Upper lobe of left lung (tissue), 6 donors: ENCODE measurements at places on chromosomes 3 and 15. TPM values are rescaled to one million over a fixed set of nuclear protein-coding genes. Genes with fewer than 3 reads are reported as not detected.
A peak's percentile ranks its signal among the peaks of the same experiment; 100 is the strongest.

GNAT1 gene
- total RNA-seq: 0.40 TPM

LRTM1 gene
- not detected for total RNA-seq

LDHAL6B gene
- total RNA-seq: not detected

ARHGEF3 gene
- total RNA-seq: 33.6 TPM

AAGAB gene
- 28.1 TPM for total RNA-seq

GOLGA8S gene
- not detected for total RNA-seq

GRCh38 chr15:90184786-90185704 lies 16.1 kb upstream of the SEMA4B start:
- no peaks in the 10 kb centered on the region for H3K36me3 ChIP-seq
- H3K27me3 ChIP-seq: no peaks in the 10 kb centered on the region
- H3K4me1 ChIP-seq: peaks cover 37% of the 10 kb centered on the region
- H3K4me3 ChIP-seq: peak overlapping the region; percentile 57

DNA sequence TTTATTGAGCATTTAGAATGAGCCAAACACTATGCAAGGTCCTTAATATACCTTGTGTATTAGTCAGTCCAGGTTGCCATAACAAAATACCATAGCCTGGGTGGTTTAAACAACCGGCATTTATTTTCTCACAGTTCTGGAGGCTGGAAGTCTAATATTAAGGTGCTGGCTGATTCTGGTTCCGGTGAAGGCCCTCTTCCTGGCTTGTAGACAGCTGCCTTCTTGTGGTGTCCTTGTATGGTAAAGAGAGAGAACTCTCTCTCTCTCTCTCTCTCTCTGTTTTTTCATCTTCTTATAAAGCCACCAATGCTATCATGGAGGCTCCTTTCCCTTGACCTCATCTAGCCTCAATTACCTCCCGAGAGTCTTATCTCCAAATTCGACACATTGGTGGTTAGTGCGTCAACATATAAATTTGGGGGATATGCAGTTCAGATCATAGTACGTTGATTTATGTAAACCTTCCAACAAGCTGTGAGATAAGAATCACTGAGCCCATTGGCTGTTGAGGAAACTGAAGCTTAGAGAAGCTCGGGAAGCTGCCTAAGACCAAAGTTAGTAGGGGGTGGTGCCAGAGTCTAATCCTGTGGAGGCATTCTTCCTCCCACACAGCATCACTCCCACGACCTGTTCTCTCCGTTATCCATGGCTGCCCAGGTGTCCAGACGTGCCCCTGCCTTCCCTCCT lies 298.0 kb upstream of the PROK2 start:
- peaks cover 2% of the 10 kb centered on the region for H3K4me1 ChIP-seq
- no peak for DNase-seq
- H3K4me3 ChIP-seq: no peak overlapping the region
- H3K27me3 ChIP-seq: no peaks in the 10 kb centered on the region
- no peaks in the 10 kb centered on the region for H3K36me3 ChIP-seq
- peak overlapping the region; percentile 26 for H3K27ac ChIP-seq

- no peak overlapping the region for H3K27ac ChIP-seq
- H3K4me1 ChIP-seq: no peaks in the 10 kb centered on the region
- no peaks in the 10 kb centered on the region for H3K27me3 ChIP-seq
- H3K36me3 ChIP-seq: no peaks in the 10 kb centered on the region
- no peak overlapping the region for H3K4me3 ChIP-seq
- DNase-seq: no peak
Observed at GRCh38 chr3:59992578-59992977, 942.8 kb upstream of the CFAP20DC start.

GRCh38 chr3:36443028-36443686 lies 62.9 kb downstream of the STAC start:
- H3K27ac ChIP-seq: no peak overlapping the region
- no peaks in the 10 kb centered on the region for H3K4me1 ChIP-seq
- DNase-seq: no peak
- H3K36me3 ChIP-seq: no peaks in the 10 kb centered on the region

DNA sequence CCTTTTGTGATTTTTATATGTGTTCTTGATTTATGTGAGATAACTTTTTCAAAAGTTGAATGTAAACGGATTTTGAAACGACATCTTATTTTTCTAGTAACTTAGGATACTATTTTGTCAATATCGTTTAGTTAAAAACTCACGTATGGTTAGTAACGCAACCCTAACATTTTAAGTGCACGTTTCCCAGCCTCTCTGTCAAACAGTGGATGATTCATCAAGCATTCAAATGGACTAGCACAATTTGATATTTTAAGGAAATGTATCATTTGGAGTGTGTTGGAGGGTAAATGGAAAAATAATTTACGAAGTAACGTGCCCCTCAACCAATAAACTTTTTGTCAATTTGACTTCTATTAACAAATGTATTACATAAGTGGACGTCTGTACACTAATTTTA lies 23.3 kb downstream of the RTP3 start:
- no peak overlapping the region for H3K4me3 ChIP-seq
- no peak for DNase-seq
- H3K4me1 ChIP-seq: no peaks in the 10 kb centered on the region

DNA sequence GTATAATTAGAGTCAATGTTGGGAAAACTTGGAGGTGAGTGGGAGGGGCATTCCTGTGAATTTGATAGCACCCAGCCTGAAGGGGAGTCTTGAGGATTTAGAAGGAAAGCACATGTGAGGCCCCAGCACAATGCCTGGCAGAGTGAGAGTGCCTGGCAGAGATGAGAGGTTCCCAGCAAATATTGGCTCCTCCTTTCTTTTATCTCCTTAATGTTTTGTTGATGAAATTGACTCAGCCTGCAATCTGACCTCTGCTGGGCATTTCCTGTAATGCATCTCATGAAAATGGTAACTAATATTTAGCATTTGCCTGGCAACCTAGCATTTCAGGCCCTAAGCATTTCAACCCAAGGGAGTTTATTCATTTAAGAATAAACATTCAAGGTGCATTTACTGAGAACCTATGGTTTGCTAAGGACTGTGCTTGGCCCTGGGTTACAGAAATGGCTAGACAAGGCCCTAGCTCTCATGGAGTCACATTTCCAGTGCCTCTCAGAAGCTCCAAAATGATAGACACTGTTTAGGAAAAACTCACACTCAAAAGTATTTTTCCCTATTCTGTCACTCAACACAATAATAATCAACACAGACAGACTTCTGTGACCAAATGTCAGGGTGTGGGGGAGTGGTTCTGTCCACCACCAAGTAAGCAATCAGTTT lies 19.0 kb downstream of the PDHB start:
- DNase-seq: no peak
- peaks cover 7% of the 10 kb centered on the region for H3K4me1 ChIP-seq
- peaks cover 34% of the 10 kb centered on the region for H3K36me3 ChIP-seq
- no peak overlapping the region for H3K27ac ChIP-seq

DNA sequence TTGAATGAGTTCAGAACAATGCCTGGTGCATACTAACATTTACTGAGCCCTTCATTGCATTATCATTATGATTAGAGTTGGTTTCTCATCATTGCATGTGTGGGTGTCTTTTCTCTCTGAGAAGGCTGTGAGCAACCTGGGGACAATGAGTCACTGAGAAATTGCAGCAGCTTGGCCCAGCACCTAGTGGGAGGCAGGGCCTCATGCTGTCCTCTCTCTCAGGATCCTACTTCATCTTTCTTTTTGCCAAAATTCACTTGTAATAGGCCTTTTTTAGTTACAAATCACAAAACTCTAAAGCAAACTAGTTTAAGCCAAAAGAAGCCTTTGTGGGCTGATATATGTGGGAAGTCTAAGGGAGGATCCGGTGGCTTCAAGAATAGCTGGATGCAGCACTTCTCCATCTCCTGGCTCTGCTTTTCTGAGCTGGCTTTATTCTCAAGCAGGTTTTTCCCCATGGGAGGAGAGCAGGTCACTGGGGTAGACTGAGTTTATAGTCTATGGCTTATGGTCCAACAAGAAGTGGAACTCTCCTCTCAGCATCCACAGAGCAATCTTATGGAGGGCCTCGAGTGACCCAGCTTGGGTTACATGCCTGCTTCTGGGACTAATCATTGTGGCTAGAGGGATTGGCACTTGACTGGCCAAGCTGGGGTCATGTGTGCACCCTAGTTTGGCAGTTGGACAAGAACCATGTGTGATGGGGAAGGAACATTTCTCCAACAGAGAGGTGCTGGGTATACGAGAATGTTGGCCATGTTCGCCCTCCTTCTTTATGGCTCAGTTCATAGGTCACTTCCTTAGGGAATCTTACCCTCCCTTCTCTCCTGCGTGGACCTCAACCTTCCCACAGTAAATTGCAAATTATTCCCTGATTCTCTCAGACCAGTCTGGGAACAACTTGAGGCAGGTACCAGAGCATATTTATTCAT lies 8.7 kb upstream of the CAMK1 start:
- peaks cover 3% of the 10 kb centered on the region for H3K4me1 ChIP-seq
- H3K36me3 ChIP-seq: peaks cover 37% of the 10 kb centered on the region
- H3K4me3 ChIP-seq: no peak overlapping the region
- DNase-seq: no peak

DNA sequence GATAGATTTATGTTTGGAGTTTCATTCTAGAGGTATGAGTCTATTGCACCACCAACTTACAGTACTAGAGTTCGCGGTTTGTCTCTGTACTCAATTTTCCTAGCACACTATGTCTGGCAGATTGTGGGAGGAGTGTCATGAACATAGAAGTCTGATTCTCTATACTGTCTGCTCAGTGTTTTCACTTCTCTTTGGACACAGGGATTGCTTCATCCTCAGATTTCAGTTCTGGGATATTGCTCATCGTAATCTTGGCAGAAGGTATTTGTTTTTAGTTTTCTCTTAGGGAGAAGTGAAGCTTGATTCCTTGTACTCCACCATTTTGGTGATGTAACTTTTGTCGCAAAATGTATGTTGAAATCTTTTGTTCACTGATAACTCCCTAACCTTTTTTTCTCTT lies 27.8 kb upstream of the AZI2 start:
- no peaks in the 10 kb centered on the region for H3K27me3 ChIP-seq
- no peaks in the 10 kb centered on the region for H3K36me3 ChIP-seq
- H3K4me3 ChIP-seq: no peak overlapping the region
- H3K27ac ChIP-seq: no peak overlapping the region
- H3K4me1 ChIP-seq: no peaks in the 10 kb centered on the region

- peaks cover 49% of the 10 kb centered on the region for H3K4me1 ChIP-seq
- DNase-seq: peak; percentile 91
- peak overlapping the region; percentile 95 for H3K4me3 ChIP-seq
- H3K27me3 ChIP-seq: no peaks in the 10 kb centered on the region
- peak overlapping the region; percentile 97 for H3K27ac ChIP-seq
Observed at GRCh38 chr3:37243820-37244748, 69.7 kb upstream of the LRRFIP2 start.

- no peak for DNase-seq
- H3K4me1 ChIP-seq: no peaks in the 10 kb centered on the region
- no peaks in the 10 kb centered on the region for H3K36me3 ChIP-seq
- no peak overlapping the region for H3K4me3 ChIP-seq
- no peaks in the 10 kb centered on the region for H3K27me3 ChIP-seq
Observed at GRCh38 chr15:44101944-44102343, 93.1 kb downstream of the FRMD5 start.

DNA sequence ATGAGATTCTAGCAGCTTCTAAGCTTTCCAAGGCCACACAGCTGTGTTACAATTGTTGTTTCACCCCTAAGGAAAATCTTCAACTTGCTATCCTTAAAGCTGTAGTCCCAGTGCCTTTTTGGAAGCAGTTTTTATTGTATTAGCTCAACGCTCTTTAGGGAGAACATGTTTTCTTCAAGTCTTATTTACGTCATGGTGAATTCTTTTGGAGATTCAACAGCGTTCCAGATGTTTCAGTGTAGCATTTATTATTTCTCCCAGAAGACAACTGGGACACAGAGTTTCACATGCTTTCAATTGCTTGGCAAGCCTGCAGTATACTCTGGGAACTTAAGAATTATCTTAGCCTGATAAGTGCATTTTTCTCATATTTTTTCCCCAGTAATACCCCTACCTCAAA lies 888.3 kb downstream of the PLOD2 start:
- no peak for DNase-seq
- no peaks in the 10 kb centered on the region for H3K36me3 ChIP-seq
- no peak overlapping the region for H3K4me3 ChIP-seq
- no peak overlapping the region for H3K27ac ChIP-seq
- no peaks in the 10 kb centered on the region for H3K27me3 ChIP-seq

- no peak overlapping the region for H3K4me3 ChIP-seq
- H3K27me3 ChIP-seq: no peaks in the 10 kb centered on the region
- no peak overlapping the region for H3K27ac ChIP-seq
- no peak for DNase-seq
Observed at GRCh38 chr3:182925330-182925943, 54.9 kb downstream of the DCUN1D1 start.

DNA sequence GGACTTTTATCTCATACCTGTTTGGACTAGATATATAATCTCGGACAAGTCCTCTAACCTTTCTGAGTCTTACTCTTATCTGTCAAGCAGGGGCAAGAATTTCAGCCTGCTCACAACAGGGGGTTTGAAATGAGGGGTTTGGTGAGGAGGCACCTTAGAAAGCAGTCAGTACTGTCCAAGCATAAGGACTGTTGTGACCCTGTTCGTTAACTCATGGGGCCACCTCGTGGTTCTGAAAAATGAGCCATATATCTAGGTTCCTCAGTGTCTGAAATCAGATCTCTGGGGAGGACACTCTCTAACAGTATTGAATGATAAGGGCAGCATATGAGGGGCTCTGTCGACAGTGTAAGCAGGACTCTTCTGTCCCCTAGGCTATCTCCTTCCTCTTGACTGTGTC lies 7.2 kb upstream of the TIMP4 start:
- H3K36me3 ChIP-seq: no peaks in the 10 kb centered on the region
- H3K4me3 ChIP-seq: no peak overlapping the region
- no peaks in the 10 kb centered on the region for H3K4me1 ChIP-seq
- no peaks in the 10 kb centered on the region for H3K27me3 ChIP-seq

DNA sequence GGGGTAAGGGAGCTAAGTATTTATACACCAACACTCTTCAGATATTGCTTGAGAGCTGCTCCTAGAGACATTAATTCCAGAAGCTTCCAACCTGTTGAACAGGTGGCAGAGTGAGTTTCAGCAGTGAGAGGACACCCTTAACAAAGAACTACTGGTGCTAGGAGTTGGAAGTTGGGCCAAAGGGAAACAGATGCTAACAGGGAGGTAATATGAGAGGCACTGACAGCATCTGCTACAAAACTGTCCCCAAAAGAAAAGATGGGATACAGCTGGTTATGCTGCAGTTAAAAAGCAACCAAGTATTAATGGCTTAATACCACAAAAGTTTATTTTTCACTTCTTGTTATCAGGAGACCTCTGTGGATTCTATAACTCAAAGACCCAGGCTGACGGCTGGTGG lies 104.5 kb upstream of the SATB1 start:
- H3K4me1 ChIP-seq: no peaks in the 10 kb centered on the region
- no peak for DNase-seq
- H3K27ac ChIP-seq: no peak overlapping the region
- H3K27me3 ChIP-seq: no peaks in the 10 kb centered on the region
- H3K36me3 ChIP-seq: no peaks in the 10 kb centered on the region
- H3K4me3 ChIP-seq: no peak overlapping the region

- no peaks in the 10 kb centered on the region for H3K36me3 ChIP-seq
- H3K4me3 ChIP-seq: peak within 1 kb of the TSS; percentile 20
- no peak for DNase-seq
- no peaks in the 10 kb centered on the region for H3K27me3 ChIP-seq
- H3K27ac ChIP-seq: no peak within 1 kb of the TSS
Observed at GRCh38 chr3:178536211-178537079, at the start of gene KCNMB2. Gene KCNMB2, plus strand, starts transcription at chr3:178536436.
